T-helper 22 cell (primary cell): ENCODE measurements at places on chromosomes 16 and 17.

DNA sequence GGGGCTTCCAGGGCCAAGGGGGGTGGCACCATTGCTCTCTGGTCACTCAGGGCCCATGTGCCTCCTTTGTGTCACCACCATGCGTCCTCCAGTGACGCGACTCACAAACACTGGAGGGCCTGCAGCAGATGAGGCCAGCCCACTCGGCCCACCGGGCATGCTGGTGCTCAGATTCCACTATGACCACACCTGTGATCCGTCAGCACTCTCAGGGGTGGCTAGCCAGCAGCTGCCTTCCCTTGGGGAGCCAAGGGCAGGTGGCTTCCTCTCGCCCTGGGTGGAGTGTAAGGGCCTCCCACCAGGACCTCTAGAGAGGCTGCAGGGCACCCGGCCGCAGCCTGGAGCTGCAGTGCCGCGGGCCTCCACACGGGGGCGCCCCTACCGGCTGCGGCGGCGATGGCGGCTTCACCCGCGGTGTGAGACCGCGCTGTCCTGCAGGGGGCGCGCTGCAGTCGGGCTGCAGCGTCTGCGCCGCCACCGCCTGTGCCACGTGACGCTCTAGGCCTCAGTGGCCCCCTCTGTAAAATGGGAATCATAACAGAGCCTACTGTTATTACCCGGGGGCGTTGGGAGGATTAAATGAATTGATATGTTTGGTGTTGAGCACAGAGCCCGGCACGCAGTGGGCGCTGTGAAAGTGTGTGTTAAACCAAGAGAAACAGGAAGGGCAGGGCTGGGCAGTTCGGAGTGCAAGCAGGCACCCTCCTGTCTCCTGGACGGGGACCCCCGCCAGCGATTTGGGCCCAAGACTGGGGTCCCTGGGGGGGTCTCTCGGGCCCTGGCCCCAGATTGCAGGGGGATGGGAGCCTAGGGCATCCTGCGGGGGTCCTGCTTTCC lies 192.4 kb upstream of the GSE1 start:
- peak; percentile 22 for DNase-seq

GRCh38 chr16:23987443-23987842 lies 151.7 kb downstream of the PRKCB start:
- no peak for DNase-seq

DNA sequence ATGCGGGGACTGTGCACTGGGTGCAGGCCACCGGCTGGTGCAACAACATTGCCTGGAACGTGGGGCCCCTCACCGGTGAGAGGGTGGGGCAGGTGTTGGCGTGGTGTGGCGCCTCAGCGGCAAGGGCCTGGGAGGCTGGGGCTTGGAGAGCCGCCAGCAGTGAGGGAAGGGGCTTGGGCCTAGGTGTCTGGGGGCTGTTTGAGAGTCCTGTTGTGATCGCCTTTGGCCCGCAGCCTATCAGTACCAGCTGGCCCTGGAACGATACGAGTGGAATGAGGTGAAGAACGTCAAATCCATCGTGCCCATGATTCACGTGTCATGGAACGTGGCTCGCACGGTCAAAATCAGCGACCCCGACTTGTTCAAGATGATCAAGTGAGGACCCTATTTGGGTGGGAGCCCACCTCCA lies 2.6 kb upstream of the TMEM88 start:
- no peak for DNase-seq

- DNase-seq = no peak
Observed at GRCh38 chr16:11964761-11965551, at the start of gene TNFRSF17. Gene TNFRSF17 (plus strand): TSS chr16:11965210. CDS start chr16:11965325, 115 bp downstream.

DNA sequence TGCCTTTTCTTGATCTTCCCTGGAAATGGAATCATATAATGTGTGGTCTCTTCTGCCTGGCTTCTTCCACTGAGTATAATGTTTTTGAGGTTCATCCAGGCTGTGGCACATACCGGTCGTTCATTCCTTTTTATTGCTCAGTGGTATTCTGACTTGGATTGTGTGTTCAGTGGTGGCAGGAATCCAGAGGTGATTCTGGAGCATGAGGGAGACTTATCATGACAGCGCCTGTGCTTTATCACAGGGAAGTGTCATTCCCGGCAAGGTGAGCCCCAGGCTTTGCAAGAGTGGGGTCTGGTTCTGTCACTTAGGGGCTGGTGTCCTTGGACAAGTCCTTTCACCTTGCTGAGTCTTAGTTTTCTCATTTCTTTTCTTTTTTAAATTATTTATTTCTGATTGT lies 53.0 kb downstream of the IRX3 start:
- DNase-seq = no peak

GRCh38 chr17:8075574-8076342 lies 11.8 kb downstream of the ALOX12B start:
- no peak for DNase-seq

DNA sequence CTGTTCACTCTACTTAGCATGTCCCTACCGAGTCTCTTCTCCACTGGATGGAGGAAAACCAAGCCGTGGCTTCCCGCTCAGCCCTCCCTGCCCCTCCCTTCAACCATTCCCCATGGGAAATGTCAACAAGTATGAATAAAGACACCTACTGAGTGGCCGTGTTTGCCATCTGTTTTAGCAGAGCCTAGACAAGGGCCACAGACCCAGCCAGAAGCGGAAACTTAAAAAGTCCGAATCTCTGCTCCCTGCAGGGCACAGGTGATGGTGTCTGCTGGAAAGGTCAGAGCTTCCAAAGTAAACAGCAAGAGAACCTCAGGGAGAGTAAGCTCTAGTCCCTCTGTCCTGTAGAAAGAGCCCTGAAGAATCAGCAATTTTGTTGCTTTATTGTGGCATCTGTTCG lies 2.8 kb upstream of the LPCAT2 start:
- no peak for DNase-seq

DNA sequence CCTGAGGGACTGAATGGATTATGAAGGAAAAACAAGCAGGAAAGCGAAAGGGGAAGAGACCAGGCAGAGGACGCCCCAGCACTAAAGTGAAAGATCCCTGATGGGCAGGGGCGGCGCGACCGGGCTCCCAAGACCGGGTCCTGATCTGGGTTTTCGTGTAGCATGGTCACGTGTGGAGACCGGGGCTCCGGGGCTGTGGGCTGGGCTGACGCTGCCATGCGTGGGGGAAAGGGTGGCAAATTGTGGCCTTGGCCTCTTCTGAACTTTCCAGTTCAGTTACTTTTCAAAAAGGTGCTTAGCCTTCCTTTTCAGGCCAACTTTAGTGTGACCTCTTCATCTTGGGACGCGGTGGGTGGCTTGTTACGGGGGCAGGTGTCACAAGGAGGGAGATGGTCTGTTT lies 57.5 kb downstream of the METRNL start:
- DNase-seq = no peak

GRCh38 chr16:69892378-69892777 lies 58.8 kb upstream of the CLEC18A start:
- no peak for DNase-seq

DNA sequence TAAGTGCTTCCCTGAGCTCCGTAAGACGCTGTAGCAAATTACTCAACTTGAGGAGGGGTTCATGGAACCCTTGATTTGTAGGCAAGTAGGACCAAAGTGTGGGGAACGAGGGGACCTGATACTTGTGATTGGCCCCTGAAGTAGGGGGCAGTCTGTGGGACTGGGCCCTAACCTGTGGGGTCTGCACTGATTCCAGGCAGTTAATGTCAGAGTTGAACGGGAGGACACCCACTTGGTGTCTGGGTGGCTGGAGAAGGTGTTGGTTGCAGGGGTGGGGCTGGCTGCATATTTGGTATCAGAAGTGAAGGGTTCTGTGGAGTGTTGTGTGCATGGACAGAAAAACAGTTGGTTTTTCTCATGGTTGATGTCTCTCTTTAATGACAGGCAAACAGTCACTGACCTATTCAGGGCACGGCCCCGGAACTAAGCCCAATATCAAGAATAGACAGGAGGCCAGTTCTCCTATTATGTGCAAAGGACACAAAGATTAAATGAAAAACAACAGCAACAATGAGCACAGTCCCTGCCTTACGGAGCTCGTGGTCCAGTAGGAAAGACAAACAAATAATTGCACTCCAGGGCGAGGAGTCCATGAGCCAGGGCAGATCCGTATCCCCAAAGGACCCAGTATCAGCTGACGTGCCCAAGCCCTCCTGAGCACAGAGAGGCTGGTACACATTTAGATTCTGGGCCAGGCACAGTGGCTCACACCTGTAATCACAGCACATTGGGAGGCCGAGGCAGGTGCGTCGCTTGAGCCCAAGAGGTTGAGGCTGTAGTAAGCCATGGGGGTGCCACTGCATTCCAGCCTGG lies 19.2 kb downstream of the MXRA7 start:
- no peak for DNase-seq

- DNase-seq = no peak
Observed at GRCh38 chr17:1360975-1361374, 39.0 kb downstream of the YWHAE start.

GRCh38 chr17:1965556-1966273 lies 59.4 kb downstream of the RTN4RL1 start:
- DNase-seq = no peak

DNA sequence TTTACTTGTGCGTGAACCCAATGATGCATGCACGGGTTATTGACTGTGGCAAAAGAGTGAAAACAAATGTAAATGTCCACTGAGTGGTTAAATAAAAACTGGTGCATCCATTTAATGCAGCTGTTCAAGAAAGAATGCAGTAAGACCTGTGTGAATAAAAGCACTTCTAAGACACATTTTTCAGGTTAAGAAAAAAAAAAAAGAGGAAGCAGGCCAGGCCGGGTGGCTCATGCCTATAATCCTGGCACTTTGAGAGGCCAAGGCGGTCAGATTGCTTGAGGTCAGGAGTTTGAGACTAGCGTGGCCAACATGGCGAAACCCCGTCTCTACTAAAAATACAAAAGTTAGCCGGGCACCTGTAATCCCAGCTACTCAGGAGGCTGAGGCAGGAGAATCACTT lies 11.8 kb downstream of the CNGB1 start:
- DNase-seq = no peak

- DNase-seq = no peak
Observed at GRCh38 chr17:79942011-79942405, 93.7 kb downstream of the TBC1D16 start.

DNA sequence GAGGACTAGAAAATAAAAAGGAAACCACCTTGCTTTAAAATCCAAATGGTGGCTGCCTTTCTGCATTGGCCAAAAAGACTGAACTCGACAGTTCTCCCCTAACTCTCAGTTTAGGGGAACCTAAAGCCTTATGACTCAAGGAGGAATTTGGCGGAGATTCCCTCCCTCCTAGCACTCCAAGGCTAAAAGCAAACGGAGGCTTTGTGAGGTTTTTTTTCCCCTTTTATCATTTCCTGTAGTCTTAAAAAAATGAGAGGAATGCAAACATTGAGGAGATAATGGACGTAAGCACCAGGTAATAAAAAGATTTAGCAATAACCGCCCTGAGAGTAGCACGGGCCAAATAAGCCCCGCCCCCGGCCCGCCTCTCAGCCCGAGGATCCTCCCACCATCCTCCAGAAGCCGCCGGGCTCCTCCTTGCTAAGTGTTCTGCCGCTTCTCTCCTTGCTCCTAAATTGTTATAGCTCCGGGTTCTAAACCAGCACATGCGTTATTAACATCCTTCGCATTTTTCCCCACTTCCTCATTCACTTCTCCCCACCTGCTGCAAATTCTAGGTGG lies 5.8 kb upstream of the KIFC3 start:
- peak; percentile 31 for DNase-seq

DNA sequence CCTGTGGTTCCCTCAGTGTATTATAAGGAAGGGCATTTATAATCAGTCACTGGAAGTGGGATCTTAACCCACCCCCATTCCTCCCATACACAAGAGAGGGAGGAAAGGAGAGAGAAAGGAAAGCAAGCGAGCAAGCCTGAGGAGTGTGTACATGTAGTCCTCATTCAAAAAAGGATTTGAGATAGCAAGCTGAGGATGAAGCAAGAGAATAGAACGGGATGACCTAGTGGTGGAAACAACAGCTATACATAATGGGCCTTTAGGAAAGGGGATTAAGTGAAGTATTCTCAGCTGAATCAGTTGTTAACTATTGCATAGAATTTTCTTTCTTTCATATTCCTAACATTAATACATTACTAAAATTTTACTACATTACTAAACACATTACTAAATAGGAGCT lies 281.4 kb downstream of the ZFHX3 start:
- DNase-seq = no peak

DNA sequence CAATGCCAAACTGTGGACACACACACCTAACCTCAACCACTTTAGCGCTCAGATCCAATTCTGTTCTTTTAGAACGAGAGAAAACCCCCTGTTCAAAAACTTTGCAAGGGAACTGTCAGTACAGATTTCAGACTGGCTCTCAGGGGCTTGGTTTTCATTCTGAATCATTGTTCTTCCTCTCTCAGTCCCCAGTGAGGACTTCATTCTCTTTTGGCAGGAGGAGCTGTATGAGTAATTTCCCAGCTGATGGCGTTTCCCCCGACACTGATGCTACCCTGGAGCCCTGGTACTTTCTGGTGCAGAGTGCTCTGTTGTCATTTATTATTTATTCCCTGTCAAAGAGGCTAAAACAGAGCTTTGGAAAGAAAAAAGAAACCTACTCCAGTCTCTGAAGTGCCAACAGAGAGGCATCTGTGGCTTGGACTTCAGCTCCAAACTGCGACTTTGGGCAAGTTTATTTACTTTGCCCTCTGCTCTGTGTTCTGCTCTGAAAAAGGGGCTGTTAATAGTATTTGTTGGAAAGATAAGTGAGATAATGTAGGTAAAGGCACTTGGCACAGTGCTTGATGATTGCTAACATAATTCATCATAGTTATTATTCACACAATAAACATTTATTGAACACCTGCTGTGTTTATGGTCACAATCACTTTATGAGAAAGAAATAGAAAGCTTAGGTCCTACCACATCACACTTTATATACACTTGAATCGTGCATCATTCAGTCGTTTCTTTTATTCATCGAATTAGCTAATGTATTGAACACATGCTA lies 28.3 kb downstream of the ETV4 start:
- no peak for DNase-seq

GRCh38 chr17:43549496-43549895 lies 3.4 kb upstream of the ETV4 start:
- no peak for DNase-seq

- no peak for DNase-seq
Observed at GRCh38 chr16:64196444-64196843, 925.4 kb downstream of the CDH11 start.

- DNase-seq = no peak
Observed at GRCh38 chr16:4089811-4090301, 26.4 kb downstream of the ADCY9 start.

GRCh38 chr16:68215302-68215701 lies 20.6 kb downstream of the ESRP2 start:
- DNase-seq = no peak

GRCh38 chr16:15518381-15519351 lies 84.3 kb downstream of the BMERB1 start:
- no peak for DNase-seq

DNA sequence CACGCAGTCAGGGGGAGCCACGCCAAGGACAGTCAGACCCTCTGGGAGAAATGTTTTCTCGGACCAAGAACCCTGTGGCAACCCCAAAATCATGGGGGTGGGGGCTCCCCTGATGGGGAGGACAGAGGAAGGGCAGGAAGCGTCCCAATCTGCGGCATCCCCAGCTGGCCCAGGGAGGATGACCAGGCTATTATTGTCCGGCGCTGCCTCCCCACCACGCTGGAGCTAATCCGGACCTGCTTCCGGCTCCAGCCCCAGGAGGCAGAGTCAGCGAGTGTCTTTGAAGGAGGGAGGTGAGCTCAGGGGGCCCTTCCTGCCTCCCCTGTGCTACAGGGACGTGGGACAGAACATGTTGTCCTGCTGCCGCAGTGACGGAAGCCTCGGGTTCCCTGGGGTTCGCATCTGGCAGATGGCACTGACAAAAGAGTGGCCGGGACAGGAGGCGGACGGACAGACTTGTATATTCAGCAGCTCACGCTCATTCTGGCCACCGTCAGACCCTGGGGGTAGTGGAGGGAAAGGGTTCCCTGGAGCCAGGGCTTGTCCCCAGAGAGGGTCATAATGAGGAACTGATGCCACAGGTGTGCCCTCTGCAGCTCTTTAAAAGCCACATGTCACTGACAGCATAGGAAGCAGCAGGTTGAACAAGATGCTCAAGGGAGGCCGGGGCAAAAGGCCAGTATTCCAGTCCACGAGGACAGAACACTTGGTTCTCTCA lies 54.3 kb upstream of the CDC42EP4 start:
- DNase-seq = no peak
